ENCODE measurements at places on chromosomes 13 and 19. TPM values are rescaled to one million over a fixed set of nuclear protein-coding genes. Genes with fewer than 3 reads are reported as not detected.

GRCh38 chr19:48489608-48490216, 20.5 kb downstream of the CYTH2 start:
- no peak for DNase-seq

DNA sequence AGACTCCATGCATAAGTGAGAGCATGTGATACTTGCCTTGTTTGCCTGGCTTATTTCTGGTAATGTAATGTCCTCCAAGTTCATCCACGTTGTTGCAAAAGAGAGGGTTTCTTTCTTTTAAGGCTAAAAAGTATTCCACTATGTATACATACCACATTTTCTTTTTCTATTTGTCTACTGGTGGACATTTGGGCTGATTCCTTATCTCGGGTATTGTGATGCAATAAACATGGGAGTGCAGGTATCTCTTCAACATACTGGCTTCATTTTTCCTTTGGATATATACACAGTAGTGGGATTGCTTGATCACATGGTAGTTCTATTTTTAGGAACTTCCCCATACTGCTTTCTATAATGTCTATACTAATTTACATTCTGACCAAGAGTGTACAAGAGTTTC, 49.6 kb upstream of the EBPL start:
- DNase-seq, result no peak

DNA sequence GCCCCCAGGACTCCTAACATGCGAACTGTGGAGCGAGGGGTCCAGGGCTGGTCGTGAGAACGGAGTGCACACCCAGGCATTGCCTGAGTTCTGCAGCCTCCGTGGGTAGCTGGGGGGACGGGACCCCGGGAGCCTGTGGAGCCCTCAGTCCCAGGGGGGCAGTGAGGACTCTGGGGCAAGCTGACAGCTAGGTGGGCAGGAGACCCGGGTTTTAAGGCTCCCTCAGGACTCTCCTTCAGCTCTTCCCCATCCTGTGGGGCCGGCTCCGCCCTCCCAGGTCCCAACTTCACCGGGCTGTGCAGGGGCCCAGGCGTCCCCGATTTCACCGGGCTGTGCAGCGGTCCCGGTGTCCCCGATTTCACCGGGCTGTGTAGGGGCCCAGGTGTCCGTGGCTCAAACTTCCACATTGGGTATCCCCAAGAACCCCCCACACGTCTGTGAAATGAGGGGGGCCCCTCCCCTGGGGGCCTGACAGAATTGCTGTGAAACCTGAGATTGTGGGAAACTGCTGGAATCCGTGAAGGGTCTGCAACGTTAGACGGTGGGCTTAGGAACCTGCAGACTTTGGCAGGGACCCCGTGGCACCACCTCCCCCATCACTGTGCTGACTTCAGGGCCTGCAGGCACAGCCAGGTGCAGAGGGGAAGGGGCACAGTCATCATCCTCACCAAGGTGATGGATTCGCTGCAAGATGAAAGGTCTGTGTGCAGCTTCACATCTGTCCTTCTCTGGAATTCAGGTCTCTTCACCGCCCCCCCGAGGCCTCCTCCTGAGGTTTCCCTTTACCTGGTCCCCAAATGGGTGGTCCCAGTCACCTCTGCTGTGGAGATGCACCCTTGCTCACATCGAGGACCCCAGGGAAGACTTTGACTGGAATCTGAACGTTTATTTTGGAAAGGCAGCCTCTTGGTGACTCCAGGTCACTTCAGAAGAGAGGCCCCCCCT, 73.2 kb upstream of the MCF2L start:
- no peak for DNase-seq

- DNase-seq, result no peak
Observed at GRCh38 chr19:5870986-5871394, 650 bp upstream of the FUT5 start.

- no peak for DNase-seq
Observed at GRCh38 chr13:40389081-40389641, 277.3 kb downstream of the FOXO1 start.

- no peak for DNase-seq
Observed at GRCh38 chr19:11931051-11931450, 6.1 kb downstream of the ZNF700 start.

GRCh38 chr13:112059457-112060281, 7.3 kb upstream of the SOX1 start:
- no peak for DNase-seq

DNA sequence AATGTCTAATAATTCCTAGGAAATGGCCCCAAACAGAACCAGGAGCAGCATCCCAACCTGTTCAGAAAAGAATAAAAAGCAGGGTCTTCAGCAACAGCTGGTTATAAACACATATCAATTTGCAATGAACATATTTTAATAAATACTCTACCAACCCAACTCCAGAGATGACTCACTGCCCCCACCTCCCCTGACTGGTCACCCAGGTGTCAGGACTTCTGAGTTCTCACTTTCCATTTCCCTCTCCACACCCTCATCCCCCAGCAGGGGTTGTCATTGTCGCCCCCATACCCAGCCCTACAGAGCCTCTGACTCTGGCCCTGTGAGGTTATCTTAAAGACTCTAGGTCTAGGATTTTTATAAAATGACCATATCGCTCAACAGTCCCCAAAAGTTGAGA, 6.9 kb downstream of the SERPINE3 start:
- no peak for DNase-seq

- no peak for DNase-seq
Observed at GRCh38 chr19:48806518-48806817, 4.4 kb downstream of the BCAT2 start.

- DNase-seq, result no peak
Observed at GRCh38 chr13:44311011-44311780, 62.4 kb upstream of the SERP2 start.

DNA sequence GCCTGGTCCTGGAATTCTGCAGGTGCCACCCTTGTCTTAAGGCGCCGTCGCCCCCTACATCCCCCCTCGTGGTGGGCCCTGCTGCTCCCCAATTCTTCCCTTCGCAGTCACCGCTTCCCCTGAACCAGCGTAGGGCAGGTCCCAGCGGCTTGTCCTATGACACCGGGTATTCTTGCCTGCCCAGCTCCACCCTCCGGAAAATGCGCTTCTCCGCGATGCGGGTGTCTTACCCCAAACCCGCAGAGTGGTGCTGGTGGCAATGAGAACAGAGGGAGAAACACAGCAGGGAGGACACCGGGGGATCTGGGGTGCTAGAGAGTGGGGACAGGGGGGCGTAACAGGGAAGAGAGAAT, 9.0 kb downstream of the ZNF808 start:
- DNase-seq, result no peak

DNA sequence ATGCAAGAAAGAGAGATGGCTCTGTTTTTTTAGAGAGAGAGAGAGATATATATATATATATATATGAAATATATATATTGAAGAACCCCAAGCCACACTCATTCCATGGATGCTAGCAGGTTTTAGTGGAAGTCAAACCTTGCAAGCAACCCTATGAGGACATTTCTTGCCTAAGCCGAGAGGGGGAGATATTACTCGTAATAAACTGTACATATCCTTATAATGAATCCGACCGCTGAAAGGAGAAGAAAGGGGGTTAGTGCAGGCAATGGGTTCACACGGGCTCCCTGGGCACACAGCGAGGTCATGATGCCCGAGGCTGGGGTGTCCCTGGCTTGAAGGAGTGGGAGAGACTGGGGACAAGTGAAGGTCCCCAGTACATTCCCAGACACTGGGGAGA, 78.3 kb downstream of the IER2 start:
- DNase-seq, result no peak

KLF1 gene
- 0.42 TPM for polyA plus RNA-seq

MAST1 gene
- 0.52 TPM for polyA plus RNA-seq

ZNF99 gene
- polyA plus RNA-seq, result 0.24 TPM

SOX21 gene
- 0.05 TPM for polyA plus RNA-seq

NEK3 gene
- 16.5 TPM for polyA plus RNA-seq

MAU2 gene
- polyA plus RNA-seq, result 51.7 TPM

ATP4A gene
- not detected for polyA plus RNA-seq

CDC34 gene
- polyA plus RNA-seq, result 69.0 TPM

MADCAM1 gene
- 7.4 TPM for polyA plus RNA-seq

C19orf67 gene
- not detected for polyA plus RNA-seq
